ENCODE measurements at places on chromosomes 7 and 10. TPM values are rescaled to one million over a fixed set of nuclear protein-coding genes. Genes with fewer than 3 reads are reported as not detected.

The OR6B1 gene
- polyA plus RNA-seq, result not detected

The RNF32 gene
- polyA plus RNA-seq, result 2.3 TPM

The CFAP43 gene
- 14.8 TPM for polyA plus RNA-seq

DNA sequence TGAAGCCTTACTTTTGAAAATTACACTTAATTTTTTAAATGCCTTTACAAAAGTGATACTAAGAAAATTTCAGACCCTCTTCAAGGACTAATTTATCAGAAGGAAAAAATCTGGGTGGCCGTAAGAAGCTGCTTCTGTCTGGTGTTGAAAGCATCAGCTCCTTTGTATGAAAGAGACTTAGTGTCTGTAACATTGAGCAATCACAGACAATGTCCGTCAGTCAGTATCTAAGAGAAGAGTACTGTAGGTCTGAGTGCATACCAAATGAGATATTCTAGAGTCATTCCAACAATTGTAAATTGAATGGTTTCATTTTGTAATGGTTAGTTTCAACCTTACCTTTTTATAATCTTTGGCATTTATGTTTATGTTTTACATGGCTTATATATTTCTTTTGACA, 11.1 kb upstream of the MDFIC start:
- DNase-seq, result no peak

DNA sequence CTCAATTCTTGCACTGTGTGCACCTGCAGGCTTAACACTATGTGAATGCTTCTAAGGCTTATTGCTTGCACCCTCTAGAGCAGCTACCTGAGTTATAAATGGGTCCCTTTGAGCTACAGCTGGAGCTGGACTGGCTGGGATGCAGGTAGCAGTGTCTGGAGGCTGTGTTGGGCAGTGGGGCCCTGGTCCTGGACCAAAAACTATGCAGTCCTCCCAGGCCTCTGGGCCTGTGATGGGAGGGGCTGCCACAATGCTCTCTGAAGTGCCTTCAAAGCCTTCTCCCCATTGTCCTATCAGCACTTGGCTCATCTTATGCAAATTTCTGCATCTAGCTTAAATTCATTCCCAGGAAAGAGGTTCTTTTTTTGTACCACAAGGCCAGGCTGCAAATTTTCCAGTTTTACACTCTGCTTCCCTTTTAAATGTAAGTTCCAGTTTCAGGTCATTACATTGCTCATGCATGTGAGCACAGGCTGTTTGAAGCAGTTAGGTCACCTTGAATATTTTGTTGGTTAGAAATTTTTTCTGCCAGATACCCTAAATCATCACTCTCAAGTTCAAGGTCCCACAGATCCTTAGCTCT, 26.0 kb downstream of the KBTBD2 start:
- DNase-seq, result no peak

DNA sequence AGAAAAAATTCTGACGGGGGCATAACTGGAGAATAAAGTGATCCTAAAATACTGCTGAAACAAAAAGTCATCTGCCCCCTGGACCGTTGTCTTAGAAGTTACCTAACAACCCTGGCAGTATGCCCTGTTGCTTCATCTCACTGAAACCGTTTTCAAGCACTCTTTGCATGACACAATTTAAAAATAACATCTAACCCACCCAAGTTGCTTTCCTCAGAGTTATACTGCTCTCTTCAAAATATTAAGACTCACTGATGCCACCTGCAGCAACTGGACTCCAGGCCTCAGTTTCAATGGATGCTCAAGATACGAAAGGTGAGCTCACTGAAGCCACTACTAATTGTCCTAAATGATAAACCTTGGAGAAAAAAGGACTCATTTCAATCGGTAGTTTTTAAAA, 57.4 kb downstream of the CDK6 start:
- DNase-seq, result no peak

DNA sequence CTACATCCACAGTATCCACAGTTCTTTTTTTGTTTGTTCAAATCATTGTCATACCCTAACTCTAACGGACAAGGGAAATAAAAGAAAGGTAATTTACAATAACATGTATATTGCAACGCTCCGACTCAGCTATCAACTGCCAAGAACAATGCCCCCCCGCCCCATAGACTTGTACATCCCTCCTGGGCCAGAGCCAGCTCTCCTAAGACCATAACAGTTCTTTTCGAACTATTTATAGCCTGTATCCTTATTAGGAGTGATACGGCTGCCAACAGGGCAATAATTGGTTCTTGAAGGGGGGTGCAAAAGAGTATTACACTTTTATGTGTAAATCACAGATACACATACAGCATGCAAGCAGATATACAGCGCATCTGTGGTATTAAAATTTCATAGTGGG, 495.7 kb downstream of the GALNT17 start:
- DNase-seq, result no peak

- DNase-seq, result no peak
Observed at GRCh38 chr7:99032928-99033327, 111.0 kb downstream of the SMURF1 start.

DNA sequence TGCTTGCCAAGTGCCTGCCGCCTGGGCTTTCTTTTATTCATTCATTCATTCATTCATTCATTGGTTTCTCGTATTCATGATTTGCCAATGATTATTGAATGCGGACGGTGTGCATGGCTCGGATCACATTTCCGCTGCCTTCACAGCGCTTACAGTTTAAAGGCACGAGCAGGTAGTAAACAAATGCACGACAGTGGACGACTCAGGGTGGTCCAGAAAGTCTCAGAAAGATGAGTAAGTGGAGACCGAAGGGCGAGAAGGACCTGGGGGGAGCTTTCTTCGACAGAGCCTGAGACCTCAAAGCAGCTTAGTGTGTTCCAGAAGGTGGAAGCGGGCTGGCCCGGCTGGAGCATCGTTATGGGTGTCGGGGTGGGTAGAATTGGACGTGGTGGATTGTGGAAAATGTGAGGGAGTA, 506 bp downstream of the MCM10 start:
- DNase-seq, result no peak

DNA sequence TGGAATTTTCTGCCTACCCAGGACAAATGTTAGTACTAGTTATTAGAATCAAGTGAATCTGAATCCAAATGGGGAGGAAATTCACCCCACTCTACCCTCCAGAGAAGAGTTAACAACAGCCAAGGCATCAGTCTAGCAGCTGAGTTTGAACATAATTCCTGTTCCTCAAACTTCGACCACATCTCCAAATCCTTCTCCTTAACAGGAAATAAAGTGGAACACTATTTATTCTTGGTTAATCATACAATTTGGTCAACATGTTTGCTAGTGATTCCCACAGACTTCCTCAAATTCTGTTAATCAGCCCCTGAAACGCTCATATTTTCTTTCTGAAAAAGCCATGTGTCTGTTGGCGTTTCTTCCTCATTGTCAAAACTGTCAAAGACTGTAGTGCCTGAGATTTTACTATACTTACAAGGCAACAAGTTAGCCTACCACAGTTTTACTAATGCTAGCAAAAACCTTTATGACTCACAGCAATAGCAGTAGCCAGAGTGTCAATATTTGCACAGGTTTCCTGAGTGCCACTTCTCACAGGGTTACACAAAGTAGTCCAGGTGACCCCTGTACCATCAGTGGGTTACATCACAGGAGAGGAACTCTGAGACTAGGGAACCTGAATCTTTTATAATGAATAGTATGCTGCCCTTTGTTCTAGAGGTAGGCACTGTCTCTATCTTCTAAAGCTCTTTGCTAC, 202.9 kb downstream of the GRM3 start:
- DNase-seq, result no peak

- no peak for DNase-seq
Observed at GRCh38 chr7:15856311-15856710, 169.8 kb upstream of the MEOX2 start.

DNA sequence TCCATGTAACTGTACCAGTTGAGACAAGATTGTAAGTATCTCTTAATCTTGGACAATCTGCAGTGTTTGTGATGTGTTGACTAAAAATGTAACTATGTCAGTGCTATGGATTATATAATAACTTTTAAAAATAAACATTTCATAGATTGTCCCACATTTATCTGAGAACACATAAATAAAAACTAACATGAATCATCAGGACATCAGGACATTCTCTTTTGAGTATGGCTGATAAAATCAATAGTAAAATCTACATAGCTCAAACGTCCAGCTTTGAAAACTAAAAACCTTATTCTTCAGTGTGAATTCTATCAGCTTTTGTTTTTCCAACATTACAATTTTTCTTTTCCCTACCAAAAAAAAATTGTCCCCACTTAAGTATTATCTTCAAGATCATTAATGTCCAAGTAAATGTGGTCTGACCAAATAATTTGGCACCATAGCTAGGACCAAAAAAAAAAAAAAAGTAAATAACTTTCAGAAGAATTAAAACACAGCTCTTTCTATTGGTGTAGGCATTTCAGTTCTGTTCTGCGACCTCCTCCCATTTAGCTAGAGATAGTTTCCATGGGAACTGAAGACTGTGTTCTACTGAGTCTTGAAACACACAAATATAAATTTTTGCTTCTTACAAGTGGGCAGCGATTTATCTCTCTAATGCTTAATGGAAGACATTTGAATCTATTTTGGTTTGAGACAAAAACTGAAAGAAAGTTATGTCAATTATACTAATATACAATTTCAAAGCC, 123.0 kb upstream of the SGCE start:
- no peak for DNase-seq

DNA sequence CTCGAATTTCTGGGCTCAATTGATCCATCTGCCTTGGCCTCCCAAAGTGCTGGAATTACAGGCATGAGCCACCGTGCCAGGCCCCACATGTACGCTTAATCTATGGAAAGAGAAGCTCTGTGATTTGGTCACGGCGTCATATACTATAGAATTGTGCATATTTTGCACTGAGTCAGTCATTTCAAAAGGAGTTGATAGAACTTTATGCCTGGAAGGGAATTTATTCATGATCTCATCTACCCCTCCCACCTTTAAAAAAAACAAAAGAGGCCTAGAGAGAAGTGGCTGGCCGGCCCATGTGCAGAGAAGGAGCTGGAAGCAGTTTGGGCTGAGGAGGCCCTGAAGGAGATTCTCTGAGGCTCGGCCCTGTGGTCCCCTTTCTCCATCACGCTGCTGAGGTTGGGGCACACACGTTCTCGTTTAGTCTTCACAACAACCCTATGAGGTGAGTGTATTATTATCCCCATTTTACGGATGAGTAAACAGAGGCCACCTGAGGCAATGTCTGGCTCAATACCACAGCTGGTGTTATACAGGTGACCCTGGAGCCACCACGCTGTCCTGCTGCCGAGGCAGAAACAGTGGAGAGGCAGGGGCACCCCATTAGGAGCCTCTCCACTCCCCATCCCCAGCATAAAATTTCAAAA, 47.2 kb upstream of the ZRANB1 start:
- no peak for DNase-seq

DNA sequence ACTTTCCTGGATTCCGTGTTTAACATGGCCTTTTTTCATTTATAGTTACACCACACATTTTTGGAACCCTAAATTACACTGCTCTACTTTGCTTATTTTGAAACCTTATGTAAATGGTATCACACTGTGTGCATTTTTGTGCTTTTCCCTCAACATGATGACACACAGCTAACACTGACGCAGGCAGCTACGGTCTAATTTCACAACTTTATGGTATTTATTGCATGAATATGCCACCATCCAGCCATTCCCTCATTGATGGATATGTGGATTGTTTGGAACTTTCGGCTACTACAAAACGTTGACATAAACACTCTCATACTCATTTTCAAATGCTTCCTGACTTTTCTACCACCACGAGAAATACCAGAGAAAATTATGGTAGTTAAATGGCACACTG, 6.9 kb downstream of the PAPOLB start:
- DNase-seq, result no peak

DNA sequence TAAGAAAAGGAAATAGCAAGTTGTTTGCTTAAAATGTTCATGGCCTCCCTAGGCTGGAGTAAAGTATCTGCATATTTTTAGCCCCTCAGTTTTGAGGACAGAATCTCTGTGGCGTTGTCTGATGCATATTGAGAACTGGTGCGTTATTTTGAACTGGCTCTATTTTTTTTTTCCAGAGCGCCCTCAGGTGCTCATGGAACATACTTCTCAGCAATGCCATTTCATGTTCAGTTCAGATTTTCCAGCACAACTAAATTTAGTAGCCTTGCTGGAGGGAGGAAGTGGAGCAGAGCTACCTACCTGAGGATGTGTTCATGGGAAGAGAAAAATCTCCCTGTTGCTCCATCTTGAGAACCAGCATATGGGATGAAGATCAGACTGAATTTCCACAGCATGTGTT, 870.5 kb downstream of the LRMDA start:
- no peak for DNase-seq

DNA sequence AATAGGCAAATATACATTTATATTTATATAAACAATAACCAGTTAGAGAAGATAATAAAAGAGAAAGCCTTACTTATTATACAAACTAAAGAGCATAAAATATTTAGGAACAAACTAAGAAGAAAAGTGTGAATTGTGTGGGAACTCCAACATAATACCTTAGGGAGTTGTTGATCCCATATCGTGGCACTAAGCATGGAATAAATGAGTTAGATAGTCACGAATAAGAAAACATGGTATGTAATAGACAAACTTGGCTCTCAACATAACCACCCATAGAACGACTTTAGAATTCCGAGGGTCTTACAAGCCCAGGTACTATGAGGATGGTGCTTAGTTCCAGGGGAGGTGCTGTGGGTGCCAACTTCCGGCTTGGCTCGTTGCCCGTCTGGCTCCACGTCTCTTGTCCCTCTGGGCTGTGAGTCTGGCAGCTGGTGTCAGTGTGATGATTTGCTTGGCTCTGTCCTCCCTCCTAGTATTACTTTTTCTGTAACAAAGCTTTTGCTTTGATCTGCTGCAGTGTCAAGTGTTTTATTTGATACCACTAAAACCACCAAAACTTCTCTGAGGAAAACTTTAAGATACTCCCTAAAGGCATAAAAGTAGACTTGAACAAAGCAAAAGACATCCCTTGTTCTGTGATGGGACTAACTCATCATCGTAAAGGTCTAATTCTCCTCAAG, 9.5 kb upstream of the RBM20 start:
- DNase-seq, result no peak

DNA sequence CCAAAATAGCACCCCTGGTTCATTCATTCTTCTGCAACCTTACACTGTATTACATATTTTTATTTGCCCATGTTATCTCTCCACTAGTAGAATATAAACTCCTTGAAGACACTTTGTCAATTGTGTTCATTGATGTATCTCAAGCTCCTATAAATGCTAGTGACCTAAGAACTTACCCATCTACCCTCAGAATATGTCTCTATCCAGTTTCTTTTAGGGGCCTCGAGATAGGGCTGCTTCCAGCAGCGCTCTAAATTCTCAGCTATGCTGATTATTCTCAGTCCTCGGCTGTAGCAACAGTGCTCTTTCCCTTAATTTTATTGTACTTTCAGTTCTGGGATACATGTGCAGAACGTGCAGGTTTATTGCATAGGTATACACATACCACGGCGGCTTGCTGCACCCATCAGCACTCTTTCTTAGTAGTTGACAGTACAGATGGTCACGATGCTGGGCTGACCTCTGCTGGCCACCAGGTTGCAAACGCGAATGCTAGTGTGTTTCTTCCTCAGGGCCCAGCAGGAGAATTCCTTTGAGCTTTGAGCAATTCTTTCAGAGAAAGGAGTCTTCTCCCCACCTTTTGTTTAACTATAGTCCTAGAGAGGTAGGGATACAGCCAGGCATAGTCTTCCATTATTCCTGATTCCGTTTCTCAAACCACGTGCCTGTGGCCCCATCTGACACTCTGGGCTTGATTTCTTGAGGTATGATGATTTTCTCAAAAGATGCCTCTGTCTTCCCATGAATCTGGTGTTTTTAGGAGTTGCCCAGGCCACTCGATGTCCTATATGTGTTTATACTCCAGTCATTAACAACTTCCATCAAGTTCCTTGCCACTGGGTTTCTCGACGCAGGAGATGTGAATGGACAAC, 49.1 kb upstream of the CDC14C start:
- peak; percentile 8 for DNase-seq
